ENCODE measurements at places on chromosomes 6 and 20. TPM values are rescaled to one million over a fixed set of nuclear protein-coding genes. Genes with fewer than 3 reads are reported as not detected.

GRCh38 chr6:111205502-111205901 is 118.2 kb downstream of the SLC16A10 start:
- no peak for DNase-seq

GRCh38 chr6:135334169-135334568 is 153.1 kb downstream of the MYB start:
- DNase-seq, result no peak

DNA sequence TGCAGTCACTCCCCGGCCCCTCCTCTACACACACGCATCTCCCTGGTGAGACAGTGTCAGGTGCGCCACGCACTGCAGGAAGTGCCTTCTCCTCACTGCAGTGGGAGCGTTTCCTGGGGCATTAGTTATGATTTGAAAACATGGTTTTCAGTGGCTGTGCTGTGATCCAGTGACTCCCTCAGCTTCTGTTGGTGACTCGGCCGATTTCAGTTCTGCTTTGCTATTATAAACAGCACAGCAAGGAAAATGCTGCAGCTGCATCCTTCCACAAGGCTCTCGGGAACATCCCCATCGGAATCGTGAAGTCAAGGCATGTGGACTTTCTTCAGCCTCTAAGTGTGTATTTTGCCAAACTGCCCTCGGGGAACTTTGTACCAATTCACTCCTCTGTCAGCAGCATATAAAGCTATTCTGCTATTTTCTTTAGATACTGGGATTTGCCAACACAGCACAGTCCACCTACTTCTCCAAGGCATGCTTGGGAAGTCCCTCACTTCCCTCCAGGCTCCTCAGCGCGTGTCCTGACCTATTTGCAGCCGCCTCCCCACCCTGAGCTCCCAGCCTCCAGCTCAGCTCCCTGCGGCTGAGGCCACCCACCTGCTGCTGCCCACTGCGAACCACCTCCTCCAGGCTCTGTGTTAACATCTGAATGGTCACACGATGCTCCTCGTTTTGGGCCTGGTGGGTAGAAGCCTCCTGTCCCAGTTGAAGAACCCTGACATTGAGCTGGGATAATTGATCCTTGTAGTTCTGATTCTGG is 54.5 kb downstream of the GINS1 start:
- peak; percentile 26 for DNase-seq

DNA sequence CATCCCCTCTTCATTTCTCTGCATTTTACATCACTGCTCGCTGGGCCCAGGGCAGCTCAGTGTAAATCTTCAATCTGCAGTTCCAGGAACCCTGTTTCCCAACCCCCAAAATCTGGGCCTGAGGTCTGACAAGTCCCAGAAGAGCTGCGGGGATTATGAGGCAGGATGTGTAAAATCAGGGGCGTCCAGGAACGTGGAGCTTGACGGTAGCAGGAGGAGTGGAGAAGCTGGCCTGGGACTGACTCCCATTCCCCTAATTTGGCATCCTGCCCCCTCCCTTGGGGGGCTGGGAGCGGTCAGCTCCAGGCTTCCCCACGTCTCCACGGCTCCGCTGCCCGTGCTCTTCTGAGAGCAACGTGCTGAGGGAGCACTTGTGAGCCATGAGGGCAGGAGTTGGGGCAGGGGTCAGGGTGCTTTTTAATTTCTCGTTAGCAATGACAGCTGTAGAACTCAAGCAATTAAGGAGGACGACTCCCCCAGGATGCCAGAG is 23.4 kb upstream of the VEGFA start:
- no peak for DNase-seq

KCNK15 gene
- 0.20 TPM for polyA plus RNA-seq

NOX3 gene
- not detected for polyA plus RNA-seq

GPX5 gene
- polyA plus RNA-seq, result not detected

NRN1 gene
- polyA plus RNA-seq, result 28.1 TPM

Measured in forelimb muscle (tissue), 1 donor.